ENCODE measurements at places on chromosomes 13 and 19. TPM values are rescaled to one million over a fixed set of nuclear protein-coding genes. Genes with fewer than 3 reads are reported as not detected.
A peak's percentile ranks its signal among the peaks of the same experiment; 100 is the strongest.

METTL21C gene
- not detected for polyA plus RNA-seq

DNA sequence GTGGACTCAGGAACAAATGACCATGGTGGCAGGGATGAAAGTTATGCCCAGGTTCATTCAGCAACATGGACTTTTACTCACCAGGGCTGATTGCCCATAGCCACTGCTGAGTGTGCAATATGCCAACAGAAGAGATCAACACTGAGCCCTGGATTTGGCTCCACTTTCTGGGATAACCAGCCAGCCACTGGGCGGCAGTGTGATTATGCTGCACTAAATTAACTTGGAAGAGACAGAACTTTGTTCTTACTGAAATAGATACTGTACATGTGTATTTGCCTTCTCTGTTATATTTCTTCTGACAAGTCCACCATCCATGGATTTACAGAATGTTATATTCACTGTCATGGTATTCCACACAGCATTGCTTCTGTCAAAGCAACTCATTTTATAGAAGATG lies 257.4 kb downstream of the TDRD3 start:
- DNase-seq = peak; percentile 62

COL5A3 gene
- 2.1 TPM for polyA plus RNA-seq

DNA sequence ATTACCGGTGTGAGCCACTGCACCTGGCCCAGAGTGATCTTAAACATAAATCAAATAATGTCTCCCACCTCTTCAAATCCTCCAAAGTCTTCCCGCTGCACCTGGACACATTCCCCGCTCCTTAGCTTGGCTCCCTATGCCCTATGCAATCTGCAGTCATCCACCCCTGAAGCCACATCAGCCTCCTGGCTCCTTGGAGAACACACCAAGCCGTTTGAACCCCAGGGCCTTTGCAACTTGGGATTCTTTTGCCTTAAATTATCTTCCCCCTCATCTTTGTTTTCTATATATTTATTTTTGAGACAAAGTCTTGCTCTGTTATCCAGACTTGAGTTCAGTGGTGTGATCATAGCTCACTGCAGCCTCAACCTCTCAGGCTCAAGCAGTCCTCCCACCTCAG lies 2.7 kb upstream of the DNAAF3 start:
- DNase-seq = no peak

ZNF415 gene
- 7.4 TPM for polyA plus RNA-seq

Measured in hepatocyte (in vitro differentiated cells).